Stimulated activated naive CD4-positive, alpha-beta T cell (primary cell): ENCODE measurements at places on chromosomes 6 and 20.

- DNase-seq, result no peak
Measured at GRCh38 chr20:10928841-10929421, 255.1 kb upstream of the JAG1 start.

DNA sequence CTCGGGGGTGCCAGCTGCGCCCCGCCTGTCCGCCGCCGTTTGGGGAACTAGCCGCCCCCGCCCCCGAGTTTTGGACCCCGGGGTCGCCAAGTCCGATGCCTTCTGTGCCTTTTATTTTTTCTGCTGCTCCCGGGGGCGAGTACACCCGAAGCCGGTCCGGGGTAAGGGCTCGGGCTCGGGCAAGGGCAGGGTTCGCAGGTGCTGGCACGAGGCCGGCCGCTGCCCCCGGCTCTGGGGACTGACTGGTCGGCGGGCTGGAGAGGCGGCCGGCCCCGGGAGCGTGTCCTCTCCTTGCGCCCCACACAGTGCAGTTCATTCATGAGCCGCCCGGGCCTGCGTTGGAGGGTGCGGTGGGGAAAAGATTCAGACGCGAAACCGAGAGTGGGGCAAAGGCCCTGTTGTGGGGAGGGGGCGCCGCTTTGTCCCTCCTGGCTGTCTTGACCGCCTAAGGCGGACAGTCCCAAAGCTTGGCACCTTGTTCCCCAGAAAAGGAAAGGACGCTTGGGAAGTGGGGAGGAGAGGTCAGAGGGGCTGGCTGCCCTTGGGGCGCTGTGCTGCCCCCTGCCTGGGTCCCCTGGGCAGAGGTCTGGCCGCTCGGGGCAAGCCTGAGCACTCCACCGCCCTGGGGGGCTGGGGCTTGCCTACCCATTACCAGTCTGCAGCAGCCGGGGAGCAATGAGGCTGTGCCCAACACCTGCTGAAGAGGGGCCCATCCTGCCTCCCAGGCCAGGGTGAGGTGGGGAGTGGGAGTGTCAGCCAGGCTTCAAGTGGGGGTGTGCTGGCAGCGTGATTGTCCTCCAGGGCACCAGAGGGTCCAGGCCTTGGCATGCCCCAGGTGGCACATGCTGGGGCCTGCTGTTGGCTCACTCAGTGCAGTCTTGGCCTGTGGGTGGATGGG lies 915 bp downstream of the TMEM63B start:
- no peak for DNase-seq

DNA sequence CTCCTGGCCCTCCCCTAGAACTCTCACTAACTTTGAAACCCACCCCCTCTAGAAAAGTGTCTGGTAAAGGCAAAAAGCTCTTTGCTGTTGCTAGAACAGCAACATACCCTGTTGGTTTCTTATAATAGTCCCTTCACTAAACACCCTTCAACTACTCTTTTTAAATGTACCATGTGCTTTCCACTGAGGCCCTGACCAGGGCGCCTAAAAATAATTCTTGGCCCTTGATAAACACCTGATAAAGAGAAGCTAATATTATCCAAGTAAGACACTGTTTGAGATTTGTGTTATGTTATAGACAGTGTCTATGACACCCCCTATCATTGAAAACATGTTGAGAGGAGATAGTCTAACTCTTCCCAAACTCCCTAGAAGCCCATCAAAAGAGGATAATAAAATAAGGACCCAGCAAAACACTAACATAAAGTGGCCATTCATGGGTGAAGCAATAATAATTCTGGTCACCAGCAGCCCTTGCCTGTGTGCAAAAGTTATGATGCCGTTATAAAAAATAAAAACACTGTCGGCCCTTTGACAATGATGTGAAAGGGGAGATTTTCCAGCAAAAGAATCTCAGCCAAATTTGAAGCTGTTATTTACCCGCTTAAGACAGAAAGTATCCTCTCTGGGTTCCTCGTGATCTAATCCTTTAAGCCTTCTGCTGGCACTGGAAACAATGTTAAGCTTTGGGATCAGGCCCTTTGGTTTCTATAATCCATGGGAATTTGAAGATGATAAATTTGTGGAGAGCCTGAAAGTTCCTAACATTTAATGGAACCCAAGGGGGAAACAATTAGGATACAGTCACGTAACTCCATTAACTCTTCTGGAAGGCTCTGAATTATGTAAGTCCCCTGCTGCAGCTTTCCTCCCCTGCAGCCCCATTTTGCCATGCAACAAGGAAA lies 122.6 kb upstream of the PLCB4 start:
- no peak for DNase-seq

GRCh38 chr6:114342826-114343781 lies at the start of gene HS3ST5:
Gene HS3ST5 (minus strand): TSS chr6:114343023. CDS start chr6:114062845, 280,178 bp downstream.
- no peak for DNase-seq

- no peak for DNase-seq
Measured at GRCh38 chr20:39983183-39983582, 705.9 kb downstream of the MAFB start.

- no peak for DNase-seq
Measured at GRCh38 chr6:14182916-14183315, 65.3 kb downstream of the CD83 start.

GRCh38 chr6:169896826-169897456 lies 145.5 kb downstream of the ERMARD start:
- DNase-seq, result no peak

DNA sequence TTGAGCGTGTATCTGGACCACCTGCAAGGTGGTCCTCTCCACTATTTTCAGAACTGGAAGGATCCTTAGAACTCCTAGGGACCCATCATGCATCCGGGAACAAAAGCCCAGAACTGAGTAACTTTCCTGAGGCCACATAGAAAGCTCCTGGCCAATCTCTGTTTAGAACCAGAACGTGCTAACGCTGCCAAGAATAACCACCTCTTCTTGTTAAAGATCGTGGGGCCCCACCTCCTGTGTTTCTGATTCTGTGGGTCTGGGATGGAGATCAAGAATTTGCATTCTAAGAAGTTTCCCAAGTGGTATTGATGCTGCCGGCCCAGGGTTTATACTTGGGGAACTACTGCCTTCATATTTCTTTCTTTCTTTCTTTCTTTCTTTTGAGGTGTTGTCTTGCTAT lies 13.3 kb downstream of the CD40 start:
- DNase-seq, result no peak

- DNase-seq, result no peak
Measured at GRCh38 chr6:128724738-128725137, 158.2 kb upstream of the LAMA2 start.

DNA sequence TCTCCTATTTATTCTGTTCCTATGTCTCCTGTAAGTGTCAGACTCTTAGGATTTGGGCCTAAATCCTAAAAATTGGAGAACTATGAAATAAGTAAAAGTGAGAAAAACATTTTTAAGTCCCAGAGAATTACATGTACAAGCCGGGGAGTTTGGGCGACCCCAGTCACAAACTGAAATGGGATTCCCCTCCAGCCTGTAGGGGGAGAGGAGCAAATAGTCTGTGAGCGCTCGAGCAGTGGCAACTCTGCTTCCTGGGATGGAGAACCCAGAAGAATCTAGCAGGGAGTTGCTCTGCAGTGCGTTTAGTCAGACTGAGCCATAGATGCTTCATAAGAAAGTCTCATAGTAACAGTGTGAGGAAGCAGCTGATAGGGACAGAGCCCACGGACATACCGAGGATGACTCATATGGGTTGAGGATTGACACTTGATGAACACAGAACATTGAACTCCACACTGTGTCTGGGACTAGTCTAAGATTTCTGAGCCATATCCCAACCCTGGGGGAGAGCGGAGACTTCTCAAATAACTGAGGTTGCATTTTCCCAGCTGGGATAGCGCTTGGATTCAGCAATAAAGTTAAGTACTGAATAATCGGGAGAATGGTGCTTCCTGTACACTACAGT lies 437.2 kb downstream of the BCKDHB start:
- no peak for DNase-seq

DNA sequence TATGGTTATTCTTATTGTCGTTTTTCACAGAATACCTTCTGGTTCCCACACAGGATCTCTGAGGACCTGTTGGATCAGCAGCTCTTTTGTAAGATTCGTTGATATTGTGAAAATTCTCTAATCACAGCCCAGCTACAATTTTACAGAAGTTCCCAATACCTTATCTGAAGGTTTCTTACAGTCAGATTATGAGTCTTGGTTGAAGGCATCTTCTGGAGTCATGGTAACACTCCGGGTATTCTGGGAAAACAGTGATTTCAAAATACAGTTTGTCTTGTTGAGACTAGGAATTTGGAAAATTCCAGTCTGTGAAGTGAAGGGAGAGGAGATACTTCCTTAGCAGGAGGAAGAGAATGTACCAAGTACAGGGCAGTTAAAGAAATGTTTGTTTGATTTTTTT lies 22.2 kb upstream of the HLA-C start:
- no peak for DNase-seq

DNA sequence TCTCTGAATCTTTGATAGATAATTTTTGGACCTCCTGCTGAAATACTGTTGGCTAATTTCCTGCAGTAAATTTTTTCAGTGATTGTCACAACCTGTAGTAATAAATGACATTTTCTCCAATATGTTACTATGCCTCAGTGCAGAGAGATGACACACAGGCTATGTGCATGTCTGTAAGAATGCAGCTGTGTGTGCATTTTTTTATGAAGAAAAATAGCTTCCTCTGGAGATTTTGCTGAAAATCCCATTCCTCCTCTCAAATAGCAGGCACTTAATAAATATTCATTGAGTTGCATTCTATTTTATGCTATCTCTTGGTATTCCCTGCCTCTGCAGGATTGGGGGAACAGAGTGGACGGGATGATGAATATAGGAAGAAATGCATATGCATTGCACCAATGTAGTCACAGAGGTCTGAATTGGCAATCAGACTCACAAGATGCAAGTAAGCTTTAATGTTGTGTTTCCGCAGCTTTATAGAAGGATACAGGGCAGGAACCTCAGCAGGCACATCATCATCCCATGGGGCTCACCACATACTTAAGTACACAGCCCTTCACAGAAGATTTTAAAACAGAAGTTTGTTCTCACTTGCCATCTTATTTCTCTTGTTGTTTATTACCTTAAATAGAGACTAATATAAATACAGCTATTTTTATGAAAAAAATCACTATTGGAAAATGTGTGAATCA lies 474.7 kb downstream of the EPM2A start:
- DNase-seq, result no peak

DNA sequence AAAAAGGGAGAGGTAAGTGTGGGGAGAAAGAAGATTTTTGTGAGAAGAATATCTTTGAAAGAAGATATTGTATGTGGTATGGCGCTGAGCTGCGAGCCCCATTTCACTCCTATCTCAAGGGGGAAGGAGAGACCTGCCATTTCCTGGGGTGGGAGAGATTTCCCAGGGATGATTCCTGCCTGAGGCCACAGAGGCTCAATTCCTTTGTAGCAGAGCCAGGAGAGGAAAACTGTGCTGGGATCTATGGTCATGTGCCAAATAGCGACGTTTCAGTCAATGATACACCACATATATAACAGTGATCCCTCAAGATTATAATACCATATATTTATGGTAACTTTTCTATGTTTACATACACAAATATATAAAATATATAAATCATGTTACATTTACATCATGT lies 28.9 kb downstream of the TCF21 start:
- no peak for DNase-seq

DNA sequence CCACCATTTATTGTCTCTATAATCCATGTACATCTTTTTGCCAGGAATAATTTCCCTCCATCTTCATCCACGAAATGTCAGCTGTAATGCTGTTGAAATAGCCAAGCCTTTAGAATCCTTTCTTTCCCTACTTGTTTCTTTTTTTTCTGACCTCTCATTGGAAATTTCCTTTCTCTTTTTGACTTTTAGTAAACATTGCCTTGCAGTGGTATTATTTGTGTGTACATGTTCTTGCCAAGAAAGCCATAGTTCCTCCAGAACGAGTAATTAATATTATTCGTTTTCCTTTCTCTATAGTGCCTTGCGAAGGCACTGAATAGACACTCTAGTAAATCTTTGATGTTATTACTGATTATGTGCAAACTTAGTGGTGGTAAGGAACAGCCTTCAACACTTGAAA lies 282.2 kb downstream of the GJA1 start:
- no peak for DNase-seq

DNA sequence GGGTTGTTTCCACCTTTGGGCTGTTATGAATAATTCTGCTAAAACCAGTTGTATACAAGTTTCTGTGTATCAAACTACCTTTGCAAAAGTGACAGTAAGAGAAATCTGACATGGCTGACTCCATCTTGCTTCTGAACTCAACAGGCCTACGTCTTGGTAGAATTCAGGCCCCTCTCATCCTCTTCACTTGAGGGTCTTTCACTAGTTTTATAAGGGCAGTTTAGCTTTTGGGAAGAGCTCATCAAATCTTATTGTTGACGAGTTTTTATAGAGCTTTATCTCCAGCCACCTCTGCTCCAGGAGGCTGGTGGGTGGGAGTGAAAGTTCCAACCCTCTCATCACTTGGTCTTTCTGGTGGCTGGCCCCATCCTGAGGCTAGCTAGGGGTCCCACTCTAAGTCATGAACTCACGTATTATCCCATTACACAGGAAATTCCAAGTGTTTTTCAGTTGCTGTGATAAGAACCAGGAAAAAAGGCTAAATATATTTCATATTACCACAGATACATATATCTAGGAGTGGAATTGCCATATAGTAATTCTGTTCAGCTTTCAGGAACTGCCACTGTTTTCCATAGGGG lies 11.6 kb downstream of the SNRPB start:
- no peak for DNase-seq

GRCh38 chr6:85465762-85466161 lies 15.9 kb downstream of the NT5E start:
- DNase-seq, result no peak

DNA sequence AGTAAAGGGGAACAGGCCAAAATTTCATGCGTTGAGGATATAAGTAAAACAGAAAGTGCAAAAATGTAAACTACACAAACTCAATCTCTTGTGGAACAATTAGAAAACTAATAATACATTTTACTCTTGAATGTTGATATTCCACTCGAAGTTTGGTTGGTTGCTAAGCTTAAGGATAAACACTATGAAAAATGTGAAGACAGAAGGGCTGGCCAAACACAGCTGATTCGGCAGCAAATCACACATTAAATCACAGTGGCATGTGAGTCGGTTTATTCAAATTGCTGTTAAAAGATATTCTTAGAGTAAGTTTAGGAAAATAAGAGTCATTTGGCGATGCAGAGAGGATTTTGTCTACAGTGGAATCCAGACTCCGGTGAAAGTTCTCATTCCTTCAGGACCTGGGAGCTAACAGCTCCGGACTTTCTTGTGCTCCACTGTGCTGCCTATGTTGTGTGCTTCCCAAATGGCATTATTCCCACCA lies 1.4 kb upstream of the EPM2A start:
- DNase-seq, result no peak

DNA sequence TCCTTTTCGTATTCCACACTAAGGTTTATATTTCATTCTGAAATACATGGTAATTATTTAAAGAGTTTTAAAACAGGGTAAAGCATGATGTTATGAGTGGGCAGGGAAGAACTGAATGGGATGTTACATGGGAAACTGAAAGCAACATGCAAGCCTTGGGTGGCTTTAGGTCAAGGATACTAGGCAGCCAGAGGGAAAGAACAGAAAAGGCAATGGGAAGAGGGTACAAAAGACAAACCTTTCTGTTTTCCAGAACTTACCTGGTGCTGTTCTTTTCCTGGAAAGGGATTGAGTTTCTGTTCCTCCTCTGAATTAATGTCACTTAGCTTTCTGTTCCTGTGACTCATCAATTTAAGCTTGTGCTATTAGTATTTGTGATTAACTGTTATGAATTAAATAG lies 71.2 kb upstream of the SMIM8 start:
- DNase-seq, result no peak

GRCh38 chr20:41344477-41344876 lies 3.9 kb downstream of the LPIN3 start:
- no peak for DNase-seq
